ENCODE measurements at places on chromosomes 11 and 22.

DNA sequence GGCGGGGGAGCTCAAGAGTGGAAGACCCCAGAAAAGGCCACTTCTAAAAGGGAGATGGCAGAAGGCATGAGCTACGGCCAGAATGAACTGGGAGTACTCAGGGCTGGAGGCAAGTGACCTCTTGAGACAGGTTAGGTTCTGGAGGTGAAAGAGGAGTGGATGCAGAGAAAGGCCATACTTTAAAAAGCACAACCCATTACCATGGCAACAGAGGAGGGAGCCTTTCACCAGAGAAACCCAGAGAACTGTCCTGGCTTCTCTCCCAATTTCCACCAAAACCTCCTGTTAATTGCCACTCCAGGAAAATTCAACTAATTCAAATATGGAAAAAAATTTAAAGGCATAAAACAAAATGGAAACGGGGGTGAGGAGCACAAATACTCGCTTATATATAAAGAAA lies 15.8 kb downstream of the A4GALT start:
- DNase-seq, result no peak

- DNase-seq, result no peak
Observed at GRCh38 chr22:31637891-31638618, 24.0 kb downstream of the PISD start.

DNA sequence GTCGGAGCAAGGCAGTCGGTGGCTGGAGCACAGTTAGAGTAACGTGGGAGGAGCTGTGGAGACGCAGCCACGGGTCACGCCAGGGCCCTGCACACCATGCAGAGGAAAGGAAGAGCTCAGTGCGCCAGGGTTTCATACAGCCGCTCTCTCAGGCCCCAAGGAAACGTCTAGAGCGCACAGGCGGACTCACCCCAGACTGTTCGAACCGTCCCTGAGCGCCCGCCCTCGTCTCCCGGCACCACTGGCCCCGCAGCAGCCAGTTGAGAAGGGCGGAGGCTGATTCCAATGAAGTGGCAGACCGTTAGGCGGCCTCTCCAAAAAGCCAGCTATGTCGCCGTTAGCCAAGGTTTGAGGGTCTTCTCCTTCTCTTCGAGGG lies 483 bp upstream of the HYLS1 start:
- no peak for DNase-seq

DNA sequence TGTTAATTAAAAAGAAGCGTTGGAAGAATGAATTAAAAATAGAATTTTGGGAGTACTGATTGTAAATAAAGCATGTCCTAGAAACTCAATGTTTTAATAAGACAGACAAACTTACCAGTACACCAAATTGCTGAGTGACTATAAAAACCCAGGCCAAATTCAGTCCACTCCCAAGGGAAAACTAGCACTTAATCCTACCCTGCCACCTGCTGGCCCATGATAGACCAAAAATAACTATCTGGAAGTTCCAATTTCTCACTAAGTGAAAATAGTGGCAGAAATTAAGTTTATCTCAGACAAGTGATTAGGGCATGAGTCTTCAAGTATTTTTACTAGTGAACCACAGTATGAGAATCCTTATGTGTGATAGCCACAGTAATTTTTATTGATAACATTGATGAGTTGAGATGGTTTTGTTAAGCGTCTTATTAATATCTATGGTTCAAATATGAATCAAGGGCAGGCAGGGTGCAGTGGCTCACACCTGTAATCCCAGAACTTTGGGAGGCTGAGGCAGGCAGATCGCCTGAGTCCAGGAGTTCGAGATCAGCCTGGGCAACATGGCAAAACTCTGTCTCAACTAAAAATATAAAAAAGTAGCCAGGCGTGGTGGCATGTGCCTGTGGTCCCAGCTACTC lies 9.8 kb upstream of the DDX10 start:
- DNase-seq, result no peak

GRCh38 chr11:3954448-3955298 lies 99.2 kb downstream of the STIM1 start:
- DNase-seq, result no peak

DNA sequence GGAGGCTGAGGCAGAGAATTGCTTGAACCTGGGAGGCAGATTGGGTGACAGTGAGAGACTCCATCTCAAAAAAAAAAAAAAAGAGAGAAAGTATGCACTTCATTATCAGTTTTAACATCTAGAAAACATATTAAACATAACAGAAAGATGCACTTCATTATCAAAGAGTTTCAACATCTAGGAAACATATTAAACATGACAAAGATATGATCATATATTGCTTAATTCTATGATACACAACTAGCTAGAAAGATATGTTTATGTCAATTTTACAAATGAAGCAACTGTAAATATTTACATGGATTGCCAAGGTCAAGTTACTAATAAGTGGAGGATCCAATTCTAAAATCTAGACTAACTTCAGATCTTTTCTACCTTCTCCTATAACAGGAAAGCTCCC lies 50.4 kb upstream of the CTSC start:
- no peak for DNase-seq

- no peak for DNase-seq
Observed at GRCh38 chr11:92850296-92850826, 119.1 kb upstream of the MTNR1B start.

- no peak for DNase-seq
Observed at GRCh38 chr11:110096496-110096895, 3.3 kb downstream of the ZC3H12C start.

- DNase-seq, result peak; percentile 3
Observed at GRCh38 chr11:119567688-119568582, 145.0 kb upstream of the THY1 start.

DNA sequence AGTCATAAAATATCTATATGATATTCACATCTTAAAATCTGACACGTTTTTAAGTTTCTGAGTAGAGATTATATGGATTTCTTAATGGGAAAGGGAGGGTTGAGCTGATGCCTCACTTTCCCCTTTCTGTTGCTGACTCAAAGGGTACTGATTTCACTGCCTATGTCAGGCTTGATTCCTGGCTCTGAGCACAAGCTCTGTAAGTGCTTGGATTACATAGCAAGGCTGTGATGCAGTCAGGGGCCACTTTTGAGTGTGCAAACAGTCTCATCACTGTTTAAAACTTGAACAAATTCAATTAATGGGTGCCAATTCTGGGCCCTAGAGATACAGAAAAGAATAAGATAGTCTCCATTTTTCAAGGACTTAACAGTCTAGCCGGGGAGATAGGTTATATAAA lies 14.4 kb downstream of the ATXN10 start:
- no peak for DNase-seq

DNA sequence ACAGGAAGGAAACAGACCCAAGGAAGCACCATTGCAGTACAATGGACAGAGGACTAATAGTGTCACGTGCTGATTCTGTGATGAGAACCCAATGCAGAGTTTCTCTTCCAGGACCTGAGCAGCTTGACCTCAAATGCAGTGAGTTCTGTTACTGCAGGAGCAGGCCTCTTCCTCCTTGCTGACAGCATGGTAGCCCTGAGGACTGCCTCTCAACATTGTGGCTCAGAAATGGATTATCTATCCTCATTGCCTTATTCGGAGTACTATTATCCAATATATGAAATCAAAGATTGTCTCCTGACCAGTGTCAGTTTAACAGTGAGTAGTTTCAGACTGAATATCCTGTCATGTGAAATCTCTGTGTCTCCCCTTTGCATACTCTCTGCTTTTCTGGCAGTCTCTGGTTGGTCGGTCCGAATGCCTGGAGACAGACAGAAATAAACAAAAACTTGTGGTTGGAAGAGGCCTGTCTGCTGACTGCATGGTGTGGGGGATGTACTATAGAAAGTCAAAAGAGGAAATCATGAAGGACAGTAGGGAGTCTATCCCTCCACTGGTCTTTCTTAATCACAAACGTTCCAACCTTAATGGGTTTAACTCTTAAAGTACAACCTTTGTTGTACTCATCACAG lies 6.9 kb upstream of the MS4A14 start:
- no peak for DNase-seq
